SJCRH30 (cell line): ENCODE measurements at places on chromosomes 16 and 17. TPM values are rescaled to one million over a fixed set of nuclear protein-coding genes. Genes with fewer than 3 reads are reported as not detected.

DNA sequence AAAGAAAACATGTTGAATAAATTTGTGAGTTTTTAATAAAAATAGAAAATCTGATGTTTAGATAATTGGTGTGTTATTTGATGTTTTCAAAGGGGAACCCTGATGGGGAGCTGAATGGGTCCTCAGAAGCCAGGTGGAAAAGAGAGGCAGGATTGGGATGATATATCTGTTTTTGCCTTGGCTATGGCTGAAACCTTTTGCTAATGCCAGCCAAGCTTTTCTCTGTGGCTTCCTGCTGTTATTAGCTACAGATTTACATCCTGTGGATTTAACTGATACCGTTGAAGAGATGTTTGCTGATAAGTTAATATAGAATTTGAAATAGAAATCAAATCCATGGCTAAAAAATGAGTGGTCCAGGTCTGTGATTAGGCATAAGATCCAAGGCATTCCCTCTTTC, 4.2 kb upstream of the AATF start:
- DNase-seq = no peak

Gene CA10
- total RNA-seq = not detected in 2 replicates

DNA sequence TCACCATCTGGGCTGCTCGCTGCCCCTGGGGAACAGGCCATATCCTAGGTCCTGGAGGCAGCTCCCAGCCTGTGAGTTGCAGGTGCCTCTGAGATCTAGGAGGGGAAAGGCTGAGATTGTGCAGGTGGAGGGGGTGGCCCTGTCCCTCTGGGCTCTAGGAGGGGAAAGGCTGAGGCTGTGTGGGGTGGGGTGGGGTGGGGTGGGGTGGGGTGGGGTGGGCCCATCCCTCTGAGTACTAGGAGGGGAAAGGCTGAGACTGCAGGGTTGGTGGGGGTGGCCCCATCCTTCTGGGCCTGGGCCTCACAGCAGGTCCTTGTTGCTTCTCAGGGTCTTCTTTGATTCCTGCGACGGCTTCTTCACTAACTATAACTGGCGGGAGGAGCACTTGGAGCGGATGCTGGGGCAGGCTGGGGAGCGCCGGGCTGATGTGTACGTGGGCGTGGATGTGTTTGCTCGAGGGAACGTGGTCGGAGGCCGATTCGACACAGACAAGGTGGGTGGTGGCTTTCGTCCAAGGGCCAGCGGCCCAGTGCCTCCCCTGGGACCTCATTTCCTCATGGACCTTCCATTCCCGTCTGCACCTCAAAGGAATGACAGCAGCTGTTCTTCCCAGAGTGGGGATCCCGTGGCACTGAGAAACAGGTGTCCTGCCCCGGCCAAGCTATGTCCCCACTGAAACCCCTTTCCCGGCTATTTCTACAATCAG, 7.1 kb downstream of the ENGASE start:
- peak; percentile 99 for DNase-seq

DNA sequence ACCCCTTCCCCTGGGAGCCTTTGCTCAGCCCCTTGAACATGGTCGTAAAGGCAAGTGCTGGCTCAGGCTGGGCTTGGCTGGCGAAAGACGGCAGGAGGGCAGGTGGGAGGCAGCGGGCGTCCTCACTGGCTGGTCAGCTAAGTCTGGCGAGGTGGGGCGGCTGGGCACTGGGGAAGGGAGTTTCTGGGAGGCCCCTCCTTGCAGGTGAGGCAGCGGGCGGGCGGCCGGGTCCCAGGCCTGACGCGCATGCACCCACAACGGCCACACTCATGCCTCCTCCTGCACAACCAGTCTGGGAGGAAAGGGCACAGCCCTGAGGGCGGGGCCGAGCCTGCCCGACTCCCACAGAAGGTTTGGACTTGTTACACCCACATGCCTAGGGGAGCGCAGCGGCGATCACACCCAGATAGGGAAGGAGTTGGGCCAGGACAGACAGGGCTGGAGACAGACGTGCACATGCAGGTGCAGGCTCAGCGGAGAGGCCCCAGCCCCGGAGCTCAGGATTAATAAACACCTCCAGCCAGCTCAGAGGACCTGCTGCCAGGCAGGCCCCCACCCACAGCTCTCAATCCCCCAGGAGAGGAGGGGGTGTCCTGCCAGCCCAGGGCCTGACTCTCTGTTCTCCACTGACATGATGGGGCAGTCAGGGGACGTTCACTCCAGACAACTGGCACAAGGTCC, at the start of gene EVPL:
EVPL (minus strand) TSS at position 148 of the 681 bp plus-strand sequence; CDS start at position 40, 108 bp downstream.
- peak; percentile 58 for DNase-seq

DNA sequence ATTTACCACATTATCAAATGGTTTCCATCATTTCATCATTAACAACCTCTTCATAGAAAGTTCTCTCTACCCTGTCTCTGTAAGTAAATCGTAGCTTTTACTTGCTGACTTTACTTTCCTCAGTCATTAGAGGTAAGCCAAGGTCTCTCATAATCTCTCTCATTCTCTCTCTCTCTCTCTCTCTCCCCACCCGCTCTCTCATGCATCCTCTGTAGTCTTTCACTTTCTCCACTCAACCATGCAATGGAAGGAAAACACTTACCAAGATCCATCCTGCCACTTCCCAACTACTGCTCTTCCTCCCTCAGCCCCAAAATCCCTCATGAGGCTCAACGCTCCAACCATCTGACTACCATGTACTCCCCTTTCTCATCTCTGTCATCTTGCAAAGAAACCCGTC, 6.1 kb downstream of the CEP112 start:
- DNase-seq = no peak

Gene SOST
- not detected in 2 replicates for total RNA-seq

- no peak for DNase-seq
Measured at GRCh38 chr17:47895347-47895855, 635 bp upstream of the SP2 start.
